ENCODE measurements at places on chromosomes 3 and 15.

- DNase-seq, result no peak
Observed at GRCh38 chr3:114650808-114651207, 357.0 kb downstream of the TIGIT start.

GRCh38 chr3:121834157-121834670, 646 bp downstream of the IQCB1 start:
- DNase-seq, result no peak

DNA sequence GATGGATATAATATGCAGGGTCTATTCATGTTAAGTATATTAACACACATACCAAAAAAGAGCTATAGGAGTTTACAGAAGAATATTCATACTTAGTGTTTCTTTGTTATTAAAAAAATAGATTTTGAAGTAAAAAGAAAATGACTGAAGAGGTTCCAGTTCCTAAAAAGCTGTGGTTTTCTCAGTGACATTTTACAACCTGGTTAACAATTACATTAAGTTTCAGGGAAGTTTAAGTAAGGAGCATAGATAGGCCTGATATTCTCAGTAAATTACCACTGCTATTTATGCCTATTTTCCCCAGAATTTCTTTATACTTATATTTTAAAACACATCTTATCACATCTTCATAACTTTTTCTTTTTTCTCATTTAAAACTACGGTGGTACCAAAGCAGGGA, 43.6 kb upstream of the SPTSSB start:
- no peak for DNase-seq

DNA sequence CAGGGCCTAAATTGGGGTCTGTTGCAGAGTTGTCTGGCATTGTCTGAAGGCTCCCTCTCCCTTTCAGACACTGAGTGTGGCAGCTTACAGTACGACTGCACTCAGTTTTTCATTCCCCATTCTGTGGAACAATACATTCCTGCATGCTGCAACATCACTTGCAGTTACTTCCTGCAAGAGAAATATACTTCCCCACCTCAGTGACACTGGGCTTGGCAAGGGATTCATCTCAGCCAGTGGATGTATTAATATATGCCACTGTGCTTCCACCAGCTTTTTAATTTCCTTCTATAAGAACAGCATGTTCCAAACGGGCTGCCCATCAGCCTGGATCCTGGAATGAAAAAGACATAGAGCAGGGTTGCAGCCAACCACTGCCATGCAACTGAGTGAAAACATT, 23.1 kb downstream of the B3GALNT1 start:
- DNase-seq, result no peak

DNA sequence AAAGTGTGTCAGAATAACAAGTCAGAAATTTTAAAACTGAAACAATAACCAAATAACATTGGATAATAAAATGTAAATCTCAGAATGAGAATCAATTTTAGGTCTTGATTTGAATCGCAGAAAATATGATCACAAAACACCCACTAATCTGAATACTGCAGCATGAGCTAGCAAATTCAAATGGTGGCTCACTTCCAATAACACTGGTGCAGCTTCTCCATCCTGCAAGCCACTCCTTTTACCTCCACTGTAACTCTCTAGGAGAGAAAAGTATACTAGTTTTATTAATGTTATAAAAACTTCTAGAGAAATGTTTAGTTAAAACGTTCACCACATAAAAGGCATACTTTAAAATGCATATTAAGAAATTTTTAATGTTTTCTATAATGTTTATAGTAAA, 30.4 kb downstream of the UBE3A start:
- no peak for DNase-seq

GRCh38 chr3:155912579-155913190, 42.2 kb downstream of the GMPS start:
- no peak for DNase-seq

DNA sequence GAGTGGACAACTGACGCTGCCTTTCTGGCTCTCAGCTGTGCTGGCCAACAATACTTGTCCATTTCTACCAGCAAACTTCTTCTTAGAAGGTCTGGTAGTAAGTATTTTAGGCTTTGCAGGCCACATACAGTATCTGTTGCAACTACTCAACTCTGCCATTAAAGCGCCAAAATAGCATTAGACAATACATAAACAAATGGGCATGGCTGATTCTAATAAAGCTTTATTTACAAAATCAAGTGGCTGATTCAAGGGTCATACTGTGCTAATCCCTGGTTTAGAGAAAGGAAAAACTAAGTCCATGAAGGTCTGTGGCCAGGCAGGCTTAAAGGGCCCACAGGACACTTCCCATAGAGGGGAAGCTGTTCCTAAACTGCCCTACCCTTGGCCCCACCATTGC, 26.3 kb upstream of the TPM1 start:
- no peak for DNase-seq

- DNase-seq, result no peak
Observed at GRCh38 chr3:30702828-30703397, 96.5 kb downstream of the TGFBR2 start.

DNA sequence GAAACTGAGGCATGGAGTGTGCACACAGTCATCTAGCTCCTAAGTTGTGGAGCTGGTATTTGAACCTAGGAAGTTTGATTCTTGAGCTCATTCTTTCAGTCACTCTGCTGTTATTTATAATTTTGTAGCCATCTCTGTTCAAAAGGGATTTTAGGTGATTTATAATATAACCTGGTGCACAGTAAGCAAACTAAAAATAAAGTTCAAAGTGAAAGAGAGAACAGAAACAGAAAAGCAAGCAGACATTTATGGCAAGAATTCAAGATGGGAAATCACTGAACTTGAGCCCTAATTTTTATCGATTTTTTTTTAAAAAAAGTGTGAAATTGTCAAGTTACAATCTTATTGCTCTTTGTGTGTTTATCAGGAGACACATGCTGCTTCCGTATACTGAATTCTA, 71.4 kb upstream of the SLC7A14 start:
- no peak for DNase-seq

DNA sequence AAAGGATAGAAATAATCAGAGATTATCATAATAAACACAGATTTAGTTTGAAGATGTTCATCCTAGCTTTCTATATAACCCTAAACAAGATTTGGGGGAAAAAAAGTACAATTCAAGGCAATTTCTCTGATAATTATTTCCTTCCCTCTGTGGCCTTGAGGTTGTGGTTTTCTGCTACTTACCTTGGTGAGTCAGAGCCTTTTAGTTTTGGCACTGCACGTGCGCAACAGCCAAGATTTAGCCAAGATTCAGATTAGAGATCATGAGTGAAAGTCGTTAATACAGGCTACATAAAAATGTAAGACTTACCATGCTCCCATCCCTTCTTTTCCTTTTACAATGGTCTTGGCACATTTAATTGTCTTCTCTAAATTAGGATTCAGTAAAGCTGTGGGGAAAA, 6.7 kb downstream of the LYZL4 start:
- no peak for DNase-seq

GRCh38 chr3:27287052-27287451, 82.1 kb downstream of the NEK10 start:
- no peak for DNase-seq

DNA sequence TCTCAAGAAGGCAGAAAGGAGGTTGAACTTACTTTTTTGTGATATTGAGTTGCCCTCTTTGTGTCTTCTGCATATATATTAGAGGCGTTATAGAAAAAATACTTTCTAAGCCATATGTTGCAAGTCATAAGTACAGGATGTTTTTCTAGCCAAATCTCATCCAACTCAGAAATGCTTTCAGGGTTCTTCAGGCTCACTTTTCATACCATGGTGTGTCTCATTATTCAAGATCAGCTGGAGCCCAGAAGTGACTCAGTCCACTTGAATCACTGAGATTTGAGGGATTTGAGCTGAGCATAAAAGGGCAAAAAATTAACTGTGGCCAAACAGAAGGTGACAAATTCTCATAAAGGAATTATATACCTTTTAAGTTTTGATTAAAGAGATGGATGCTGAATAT, 157.3 kb downstream of the WNT5A start:
- DNase-seq, result no peak

DNA sequence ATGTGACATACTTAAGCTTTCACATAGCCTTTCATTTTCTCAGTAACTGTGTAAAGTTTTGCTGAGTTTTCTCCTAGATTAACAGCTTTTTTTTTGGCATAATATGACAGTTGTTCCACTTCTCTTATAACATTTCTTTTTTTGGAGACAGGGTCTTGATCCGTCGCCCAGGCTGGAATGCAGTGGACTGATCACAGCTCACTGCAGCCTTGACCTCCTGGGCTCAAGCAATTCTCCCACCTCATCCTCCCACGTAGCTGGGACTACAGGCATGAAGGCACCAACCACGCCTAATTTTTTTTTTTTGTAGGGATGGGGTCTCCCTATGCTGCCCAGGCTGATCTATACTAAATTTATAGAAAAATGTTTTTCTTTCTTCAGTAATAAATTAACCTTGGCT, 30.1 kb downstream of the DLG1 start:
- no peak for DNase-seq

DNA sequence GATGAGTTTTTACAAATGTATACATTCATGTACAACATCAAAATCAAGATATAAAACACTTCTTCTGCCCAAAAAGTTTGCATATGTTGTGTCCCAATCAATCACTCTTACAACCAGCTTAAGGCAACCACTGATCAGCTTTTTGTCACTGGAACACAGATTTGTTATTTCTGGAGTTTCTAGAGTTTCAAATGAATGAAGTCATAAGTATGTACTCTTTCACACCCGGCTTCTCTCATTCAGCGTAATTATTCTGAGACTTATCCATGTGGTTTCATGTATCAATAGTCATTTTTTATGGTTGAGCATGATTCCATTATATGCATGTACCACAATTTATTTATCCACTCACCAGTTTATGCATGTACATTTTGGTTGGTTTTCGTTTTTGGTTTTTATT, 53.0 kb upstream of the CORO2B start:
- no peak for DNase-seq

DNA sequence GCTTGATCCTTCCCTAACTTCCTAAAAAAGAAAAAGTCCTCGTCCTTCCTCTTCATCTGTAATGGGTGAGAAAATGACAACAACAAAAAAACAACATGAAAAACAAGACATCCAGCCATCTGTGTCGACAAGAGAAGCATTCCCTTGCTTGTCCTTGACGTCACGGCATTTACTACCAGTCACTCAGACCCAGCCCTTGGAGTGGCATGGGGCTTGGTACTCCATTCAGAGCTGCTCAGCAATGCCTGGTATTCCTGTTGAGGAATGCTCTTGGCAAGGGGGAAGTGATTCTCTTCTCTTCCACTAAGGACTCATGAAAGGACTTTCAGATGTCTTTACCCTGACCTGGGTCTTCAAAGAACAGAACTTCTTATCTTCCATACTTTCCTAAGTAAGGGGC, 339.7 kb upstream of the RASGRP1 start:
- no peak for DNase-seq

GRCh38 chr15:79378394-79379109, 53.6 kb upstream of the MINAR1 start:
- DNase-seq, result no peak

GRCh38 chr3:30263238-30263924, 343.0 kb upstream of the TGFBR2 start:
- no peak for DNase-seq

GRCh38 chr3:196198771-196199753, 12.1 kb downstream of the ZDHHC19 start:
- DNase-seq, result no peak

DNA sequence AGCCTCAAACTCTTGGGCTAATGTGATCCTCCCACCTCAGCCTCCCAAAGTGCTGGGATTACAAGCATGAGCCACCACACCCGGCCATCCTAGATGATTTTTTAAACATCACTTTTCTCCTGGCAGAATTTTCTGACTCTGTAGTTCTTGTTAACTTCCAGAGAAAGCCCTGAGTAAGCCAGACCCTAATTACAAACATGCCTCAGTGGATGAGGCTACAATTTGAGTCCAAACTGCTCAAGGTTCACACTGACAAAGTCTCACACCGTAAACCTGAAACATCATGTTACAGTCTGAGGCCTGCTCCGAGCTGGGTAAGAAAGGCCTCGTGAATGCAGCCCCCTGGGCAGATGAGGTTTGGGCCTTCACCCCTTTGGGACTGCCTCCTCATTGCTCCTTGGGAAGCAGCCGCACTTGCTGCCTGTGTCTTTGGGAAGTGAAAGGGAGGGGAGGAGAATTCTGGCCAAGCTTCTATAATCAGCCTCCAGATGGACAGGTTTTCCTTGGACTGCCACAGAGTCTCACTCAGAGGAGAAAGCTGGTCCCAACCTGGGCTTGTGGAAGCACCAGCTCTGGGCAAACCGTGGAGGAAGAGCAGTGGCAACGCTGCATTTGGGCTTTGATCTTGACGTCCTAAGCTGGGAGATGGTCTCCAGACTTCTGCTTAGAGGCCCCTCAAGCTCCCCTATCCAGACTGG, 46.0 kb downstream of the CA12 start:
- DNase-seq, result no peak

GRCh38 chr3:155488671-155489070, 195.2 kb upstream of the STRIT1 start:
- DNase-seq, result no peak

- no peak for DNase-seq
Observed at GRCh38 chr3:159260049-159260662, 458.3 kb downstream of the MFSD1 start.

- DNase-seq, result no peak
Observed at GRCh38 chr15:71444032-71444810, 328.9 kb downstream of the THSD4 start.

- DNase-seq, result no peak
Observed at GRCh38 chr15:95857758-95858157, 472.7 kb upstream of the NR2F2 start.

GRCh38 chr3:4888913-4889846, 90.1 kb upstream of the BHLHE40 start:
- DNase-seq, result no peak

GRCh38 chr3:37218206-37218605, 43.8 kb upstream of the LRRFIP2 start:
- no peak for DNase-seq

- no peak for DNase-seq
Observed at GRCh38 chr3:19885468-19885867, 48.5 kb downstream of the EFHB start.

- DNase-seq, result no peak
Observed at GRCh38 chr3:29363110-29363509, 82.2 kb downstream of the RBMS3 start.

DNA sequence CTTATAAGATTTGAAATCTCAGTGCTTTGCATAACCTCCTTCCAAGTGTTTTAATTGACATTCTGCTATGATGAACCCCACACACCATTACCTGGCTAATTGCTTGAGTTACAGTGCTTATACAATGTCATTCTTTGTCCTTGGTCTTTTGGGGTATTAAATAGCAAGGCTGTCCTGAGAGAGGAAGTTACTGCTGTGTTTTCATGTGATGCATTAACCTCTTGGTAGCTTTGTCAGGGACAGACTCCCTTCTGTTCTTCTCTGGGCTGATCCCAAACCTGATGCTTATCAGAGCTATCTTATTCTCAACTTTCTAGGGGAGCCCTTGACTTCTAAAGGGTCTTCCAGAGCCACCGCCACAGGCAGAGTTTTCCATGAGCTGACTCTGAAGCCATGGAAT, 12.4 kb upstream of the OTOL1 start:
- no peak for DNase-seq

- peak; percentile 50 for DNase-seq
Observed at GRCh38 chr3:23805210-23805632, 534 bp upstream of the UBE2E1 start.

GRCh38 chr15:57924598-57924997, 140.9 kb downstream of the ALDH1A2 start:
- no peak for DNase-seq
